C1 segment of cervical spinal cord (tissue), 14 donors: ENCODE measurements at places on chromosomes 3 and 15.

DNA sequence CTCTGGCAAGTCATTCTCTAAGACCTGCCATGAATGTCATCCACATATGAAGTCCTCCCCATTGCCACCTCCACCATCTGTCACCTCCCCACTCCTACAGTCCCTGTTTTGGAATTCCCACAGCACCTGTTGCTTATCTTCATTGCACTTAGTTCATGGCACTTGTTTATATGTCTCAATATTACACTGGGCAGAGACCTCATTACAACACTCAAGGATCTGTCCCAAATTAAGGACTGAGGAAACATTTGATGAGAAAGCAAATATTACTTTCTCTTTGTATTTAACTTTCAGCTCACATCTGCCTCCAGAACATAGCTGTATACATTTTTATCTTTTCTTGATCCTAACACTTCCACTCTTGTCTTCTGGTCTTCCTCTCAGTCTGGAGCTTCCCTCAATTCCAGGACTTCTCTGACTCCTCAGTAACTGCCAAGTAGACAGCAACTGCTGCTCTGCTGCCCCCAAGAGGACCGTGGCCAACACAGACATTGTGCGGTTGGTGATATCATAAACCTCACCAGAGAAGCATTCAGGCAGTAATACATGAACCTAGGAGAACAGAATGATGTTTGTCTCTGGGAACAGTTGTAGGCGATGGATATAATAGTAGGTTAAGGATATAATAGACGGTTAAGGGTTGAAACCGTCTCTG is 45.0 kb upstream of the FGF12 start:
- no peak for DNase-seq

- no peak for DNase-seq
These were observed 25.1 kb downstream of the OXSR1 start for GRCh38 chr3:38190481-38190881.

DNA sequence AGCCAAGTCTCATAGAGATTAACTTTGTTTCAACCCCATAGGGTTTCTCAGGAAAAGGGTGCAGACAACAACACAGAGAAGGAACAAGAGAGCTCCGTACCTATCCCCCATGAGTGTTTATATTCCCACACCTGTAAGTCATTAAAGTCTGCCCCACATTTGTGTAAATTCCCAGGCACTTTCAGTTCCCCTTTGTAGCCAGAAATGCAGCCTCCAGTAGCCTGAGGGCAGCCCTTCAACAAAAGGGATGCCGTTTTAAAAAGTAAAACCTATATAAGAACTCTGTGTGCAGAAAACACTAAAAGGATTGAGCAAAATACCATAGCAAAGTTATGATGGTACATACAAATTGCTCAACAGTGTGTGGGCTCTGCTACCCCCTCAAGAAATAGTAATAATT is 59.7 kb upstream of the TMEM108 start:
- no peak for DNase-seq

DNA sequence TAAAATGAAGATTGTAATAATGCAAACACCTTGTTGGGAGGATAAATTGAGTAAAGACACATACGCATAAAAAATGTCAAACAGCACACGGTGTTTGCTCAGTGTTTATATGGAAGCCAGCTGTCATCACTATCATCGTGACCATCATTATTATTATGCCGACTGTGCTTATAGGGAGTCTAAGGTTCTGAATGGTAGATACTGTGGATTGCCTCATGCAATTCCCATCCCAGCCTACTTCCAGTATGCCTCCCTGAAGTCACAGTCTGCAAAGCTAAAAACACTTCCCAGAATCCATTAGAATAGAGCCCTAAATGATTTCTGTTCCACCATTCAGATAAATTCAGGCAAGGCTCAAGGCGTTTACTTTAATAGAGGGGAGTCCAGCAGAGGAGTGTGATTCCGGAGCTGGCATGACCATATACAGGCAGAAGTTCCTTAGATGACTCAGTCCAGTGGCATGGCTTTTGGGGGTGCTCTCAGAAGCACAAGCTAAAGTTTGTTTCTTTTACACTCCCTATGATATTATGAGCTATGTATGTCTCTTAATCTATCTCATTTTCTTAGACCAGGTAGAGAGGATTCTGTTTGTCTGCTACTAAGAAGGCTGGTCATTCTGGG is 148.7 kb downstream of the MEX3B start:
- no peak for DNase-seq

GRCh38 chr15:34217587-34218225 is 7.1 kb upstream of the EMC4 start:
- DNase-seq: no peak

GRCh38 chr3:151813799-151814198 is at the start of gene AADAC:
AADAC (plus strand) TSS chr3:151814116; CDS start chr3:151814163, 47 bp downstream.
- DNase-seq: no peak

DNA sequence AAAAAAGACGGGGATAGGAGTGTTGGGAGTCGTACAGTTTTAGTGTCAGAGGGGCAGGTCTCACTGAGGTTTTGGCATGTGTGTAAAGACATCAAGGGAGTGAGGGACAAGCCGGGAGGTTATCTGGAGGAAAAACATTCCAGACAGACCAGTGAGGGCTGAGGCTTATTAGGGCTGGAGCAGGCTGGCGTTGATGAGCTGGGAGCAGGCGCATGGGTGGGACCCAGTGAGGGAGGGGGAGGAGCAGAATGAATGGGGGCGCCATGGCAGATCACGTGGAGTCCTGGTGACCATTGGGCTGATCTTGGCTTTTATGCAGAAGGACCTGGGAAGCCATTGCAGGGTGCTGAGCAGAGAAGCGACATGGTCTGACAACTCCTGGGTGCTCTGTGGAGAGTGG is 180.2 kb downstream of the SLCO3A1 start:
- DNase-seq: no peak

- no peak for DNase-seq
These were observed 585.2 kb downstream of the EPHA3 start for GRCh38 chr3:89692601-89693000.

DNA sequence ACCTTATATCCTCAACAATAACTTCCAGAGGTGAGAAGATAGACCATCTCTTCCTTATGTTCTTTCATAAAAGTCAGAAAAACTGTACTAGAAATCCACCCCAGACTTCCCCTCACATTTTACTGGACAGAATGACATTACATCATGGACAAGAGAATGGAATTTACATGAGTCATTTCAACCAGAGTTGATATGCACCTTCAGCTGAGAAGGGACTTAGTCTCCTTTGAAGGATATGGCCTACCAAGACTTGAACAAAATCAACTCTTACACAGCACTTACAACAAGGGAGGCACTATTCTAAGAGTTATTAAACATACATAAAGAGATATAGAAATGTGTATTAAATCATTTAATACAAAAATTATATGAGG is 380.0 kb upstream of the DPH6 start:
- no peak for DNase-seq

GRCh38 chr3:127067116-127067910 is 84.4 kb downstream of the PLXNA1 start:
- DNase-seq: no peak

DNA sequence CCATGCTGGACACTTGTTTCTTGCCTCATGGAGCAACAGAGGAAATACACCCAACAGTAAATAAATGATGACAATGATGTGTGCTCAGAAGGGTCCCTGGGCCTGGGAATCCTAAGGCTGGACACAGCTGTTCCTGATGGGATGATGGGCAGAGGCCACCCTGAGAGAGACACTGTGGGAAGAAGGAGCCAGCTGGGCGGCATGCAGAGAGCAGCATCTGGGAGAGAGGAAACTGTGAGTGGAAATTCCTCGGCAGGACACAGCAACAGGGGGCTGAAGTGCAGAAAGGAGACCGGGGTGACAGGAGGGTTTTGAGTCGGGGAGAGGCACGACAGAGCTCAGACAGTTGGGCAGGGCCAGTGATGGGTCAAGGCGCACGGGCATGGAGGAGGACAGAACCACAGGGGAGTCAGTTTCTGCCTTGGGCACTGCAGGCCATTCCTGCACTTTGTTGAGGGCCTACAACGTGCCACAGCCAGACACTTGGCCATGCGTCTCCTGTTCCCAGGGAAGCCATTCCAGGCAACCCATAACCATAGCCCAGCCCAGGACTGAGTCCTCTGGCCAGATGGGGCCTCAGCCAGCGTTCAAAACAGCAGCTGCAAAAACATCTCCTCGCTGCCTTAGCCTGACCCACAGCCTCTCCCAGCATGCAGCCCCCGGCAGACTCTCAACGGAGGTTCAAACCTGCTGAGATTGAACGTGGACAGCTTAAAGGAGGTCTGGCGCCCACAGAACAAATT is 36.7 kb upstream of the SLC6A1 start:
- DNase-seq: no peak

DNA sequence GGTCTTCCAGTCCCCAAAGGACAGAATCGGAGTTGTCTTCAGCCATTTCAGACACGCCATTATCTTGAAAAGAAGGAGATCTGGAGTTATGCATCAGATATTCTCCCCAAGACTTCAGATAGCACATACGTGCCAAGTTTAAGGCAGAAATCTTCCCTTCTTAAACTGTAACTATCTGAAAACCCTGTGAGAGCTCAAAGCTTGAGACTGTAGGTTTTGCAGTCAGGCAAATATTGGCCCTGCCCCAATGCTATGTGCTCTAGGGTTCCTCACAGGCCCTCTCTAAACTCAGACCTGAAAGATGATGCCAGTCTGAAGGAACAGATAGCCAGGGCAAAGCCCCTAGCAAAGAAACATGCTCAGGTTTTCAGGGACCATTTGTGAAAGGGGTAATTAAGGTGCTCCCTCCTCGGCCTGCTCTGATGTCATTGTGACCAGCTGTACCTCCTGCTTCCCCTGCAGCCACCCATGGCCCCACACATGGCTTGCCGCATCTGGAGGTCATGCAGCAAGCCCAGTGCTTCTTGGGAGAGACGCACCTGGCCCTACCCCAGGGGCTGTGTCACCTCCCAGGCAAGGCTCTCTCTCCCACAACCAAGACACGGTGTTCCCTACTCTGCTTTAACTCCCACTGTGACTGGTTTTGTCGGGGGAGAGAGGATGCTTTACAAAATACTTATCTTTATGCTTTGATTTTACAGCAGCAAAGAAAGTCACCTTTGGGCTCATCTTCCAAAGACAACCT is 53.4 kb upstream of the POMGNT2 start:
- no peak for DNase-seq

- no peak for DNase-seq
These were observed 233.3 kb downstream of the RBMS3 start for GRCh38 chr3:29514170-29514569.

DNA sequence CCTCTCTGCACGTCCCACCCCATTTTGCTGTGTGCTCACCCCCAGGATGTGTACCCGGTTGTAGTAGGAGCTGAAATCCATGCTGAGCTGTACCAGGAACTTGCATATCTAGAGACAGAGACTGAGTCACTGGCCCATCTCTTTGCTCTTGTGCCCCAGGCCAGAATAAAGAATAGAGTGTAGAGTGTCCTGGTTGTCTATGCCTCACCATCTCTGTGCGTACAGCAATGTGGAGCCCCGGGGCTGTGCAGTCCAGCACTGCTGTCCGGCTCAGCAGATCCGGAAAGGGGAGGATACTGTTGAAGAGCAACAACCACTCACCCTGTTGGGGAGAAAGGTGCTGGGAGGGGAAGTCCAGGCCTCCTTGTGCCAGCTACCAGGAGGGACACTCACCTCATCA is 2.6 kb downstream of the DALRD3 start:
- DNase-seq: no peak

GRCh38 chr3:33883951-33884561 is 85.6 kb downstream of the PDCD6IP start:
- no peak for DNase-seq

- no peak for DNase-seq
These were observed 135.1 kb downstream of the KCNMB2 start for GRCh38 chr3:178671377-178671776.

- DNase-seq: no peak
These were observed 23.3 kb upstream of the RAB11A start for GRCh38 chr15:65845826-65846519.

DNA sequence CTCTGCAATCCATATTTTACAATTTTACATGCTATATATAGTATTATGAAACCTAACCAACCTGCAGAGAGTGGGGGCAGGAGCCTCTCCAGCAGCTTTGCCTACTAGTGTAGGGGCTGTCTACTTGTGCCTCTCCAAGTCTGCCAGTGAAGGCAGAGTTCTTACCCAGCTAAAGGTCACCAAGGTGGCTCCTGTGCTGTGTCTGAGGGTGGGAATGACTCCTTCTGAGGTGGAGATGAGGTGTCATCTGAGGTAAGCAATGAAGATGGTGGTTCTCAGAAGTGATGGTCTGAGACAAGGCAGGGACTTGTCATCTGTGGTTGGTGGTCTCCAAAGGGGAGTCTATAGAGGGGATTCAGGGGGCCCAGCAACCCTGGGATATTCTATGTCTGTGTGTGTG is 47.5 kb downstream of the SACM1L start:
- no peak for DNase-seq

- no peak for DNase-seq
These were observed 381.2 kb downstream of the RSL24D1 start for GRCh38 chr15:54815556-54815955.

GRCh38 chr3:7204848-7205156 is 343.9 kb downstream of the GRM7 start:
- DNase-seq: no peak

DNA sequence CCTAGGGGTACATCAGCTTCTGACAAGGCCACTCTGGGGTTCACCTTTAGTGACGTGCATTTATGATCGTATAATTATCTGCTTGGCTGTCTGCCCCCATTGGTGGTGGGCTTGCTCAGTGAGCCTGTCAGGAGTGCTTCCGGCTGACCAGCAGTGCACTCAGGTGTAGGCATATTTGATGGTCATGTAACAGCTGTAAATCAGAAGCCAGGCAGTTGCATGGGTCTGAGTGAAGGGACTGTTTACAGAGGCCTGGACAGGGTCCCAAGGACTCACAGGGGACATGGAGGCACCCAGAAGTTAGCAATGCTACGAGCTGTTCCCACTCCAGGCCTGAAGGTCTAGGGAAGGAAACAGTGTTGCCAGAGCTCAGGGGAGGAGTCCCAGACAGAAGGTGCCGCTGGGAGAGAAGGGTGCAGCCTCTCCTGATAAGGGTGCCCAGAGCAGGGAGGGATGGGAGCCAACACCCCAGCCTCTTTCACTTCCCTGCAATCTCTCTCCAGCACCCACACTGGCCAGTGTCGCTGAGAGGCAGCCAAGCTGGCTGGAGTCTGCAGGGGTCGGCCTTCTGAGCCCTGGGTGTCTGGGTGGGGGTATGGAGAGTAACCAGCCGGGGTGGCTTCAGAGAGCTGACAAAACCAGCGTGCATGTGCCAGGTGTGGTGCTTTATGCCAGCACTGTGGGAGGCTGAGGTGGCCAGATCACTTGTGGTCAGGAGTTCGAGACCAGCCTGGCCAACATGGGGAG is 61.3 kb upstream of the PRR23E start:
- DNase-seq: no peak

DNA sequence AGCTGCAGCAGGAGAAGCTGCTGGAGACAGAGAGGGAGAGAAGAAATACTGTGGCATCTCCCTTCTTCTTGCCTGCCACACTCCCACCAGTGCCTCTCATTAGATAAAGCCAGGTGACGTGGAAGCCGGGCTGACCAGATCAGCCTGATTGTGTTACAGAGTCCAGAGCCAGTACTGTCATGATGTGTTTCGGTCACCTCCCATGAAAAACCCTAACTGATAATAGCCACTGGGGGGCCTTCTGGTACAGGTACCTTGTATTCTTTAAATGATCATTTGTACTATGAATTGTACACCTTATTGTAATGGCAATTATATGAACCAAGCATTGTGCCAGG is 125.8 kb upstream of the TMEM108 start:
- DNase-seq: no peak
